H7 (cell line): ENCODE measurements at places on chromosomes 13 and 19.
A peak's percentile ranks its signal among the peaks of the same experiment; 100 is the strongest.

DNA sequence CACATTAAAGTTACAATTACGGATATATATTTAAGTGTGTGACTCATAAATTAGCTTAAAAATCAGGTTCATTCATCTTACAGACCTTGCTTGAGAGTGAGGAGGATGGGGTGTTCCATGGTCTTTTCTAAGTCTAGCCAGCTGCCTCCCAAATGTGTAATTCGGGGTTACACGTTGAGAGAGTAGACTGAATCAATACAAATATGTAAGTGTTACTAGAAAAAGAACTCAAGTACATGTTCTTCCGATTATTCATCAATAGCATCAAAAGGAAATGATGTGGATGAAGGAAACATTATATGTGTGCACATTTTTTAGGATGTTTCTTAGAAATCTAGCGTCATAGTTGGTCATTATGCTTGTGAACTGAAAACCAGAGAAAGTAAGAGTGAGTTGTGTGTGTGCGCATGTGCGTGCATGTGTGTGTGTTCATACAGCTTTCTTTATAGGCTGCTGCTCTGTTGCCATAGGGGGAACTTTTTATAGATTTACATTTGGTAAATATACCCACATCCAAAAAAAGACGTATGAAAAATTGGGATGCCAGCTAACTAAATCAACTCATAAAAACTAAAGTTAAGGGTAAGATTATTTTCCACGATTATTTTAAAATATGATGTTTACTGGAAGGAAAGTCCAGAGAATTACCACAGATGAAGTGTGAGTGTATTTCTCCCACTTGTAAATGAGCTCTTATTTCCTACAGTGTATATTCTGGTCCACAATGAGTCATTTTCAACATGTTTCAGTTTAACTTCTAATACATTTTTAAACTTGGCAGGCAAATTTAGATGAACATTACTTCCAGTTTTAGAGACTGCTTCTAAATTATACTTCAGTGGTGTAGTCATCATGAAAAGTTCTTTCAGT is 82.4 kb downstream of the PIBF1 start:
- no peak for DNase-seq

DNA sequence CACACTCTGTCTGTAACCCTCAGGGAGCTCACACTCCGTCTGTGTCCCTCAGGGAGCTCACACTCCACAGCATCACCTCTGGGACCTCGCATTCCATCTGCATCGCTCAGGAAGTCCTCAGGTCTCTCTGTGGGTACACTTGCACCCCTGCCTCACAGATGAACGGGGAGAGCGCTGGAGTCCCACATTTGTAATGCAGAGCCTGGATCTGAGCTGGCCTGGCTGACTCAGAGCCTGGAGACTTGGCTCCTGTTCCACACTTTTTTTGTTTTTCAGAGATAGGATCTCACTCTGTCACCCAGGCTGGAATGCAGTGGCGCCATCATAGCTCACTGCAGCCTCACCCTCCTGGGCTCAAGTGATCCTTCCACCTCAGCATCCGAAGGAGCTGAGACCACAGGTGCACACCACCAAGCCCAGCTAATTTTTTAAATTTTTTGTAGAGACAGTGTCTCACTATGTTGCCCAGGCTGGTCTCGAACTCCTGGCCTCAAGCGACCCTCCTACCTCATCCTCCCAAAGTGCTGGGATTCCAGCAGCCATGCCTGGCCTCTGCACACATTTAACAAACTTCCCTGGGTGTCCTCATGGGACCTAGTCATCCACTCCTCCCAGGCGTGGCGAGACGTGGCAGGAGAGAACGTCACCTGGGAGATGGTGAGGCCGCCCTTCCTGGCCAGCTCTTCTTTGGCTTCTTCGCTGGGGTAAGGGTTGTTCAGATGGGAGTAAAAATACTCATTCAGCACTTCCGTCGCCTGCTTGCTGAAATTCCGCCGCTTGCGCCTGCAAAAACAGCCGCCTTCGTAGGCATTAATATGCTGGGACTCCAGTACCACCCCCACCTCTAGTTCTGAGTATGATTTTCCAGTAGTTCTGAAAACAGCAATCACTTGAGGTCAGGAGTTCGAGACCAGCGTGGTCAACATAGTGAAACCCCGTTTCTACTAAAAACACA is 31.0 kb downstream of the CILP2 start:
- DNase-seq, result peak; percentile 28

DNA sequence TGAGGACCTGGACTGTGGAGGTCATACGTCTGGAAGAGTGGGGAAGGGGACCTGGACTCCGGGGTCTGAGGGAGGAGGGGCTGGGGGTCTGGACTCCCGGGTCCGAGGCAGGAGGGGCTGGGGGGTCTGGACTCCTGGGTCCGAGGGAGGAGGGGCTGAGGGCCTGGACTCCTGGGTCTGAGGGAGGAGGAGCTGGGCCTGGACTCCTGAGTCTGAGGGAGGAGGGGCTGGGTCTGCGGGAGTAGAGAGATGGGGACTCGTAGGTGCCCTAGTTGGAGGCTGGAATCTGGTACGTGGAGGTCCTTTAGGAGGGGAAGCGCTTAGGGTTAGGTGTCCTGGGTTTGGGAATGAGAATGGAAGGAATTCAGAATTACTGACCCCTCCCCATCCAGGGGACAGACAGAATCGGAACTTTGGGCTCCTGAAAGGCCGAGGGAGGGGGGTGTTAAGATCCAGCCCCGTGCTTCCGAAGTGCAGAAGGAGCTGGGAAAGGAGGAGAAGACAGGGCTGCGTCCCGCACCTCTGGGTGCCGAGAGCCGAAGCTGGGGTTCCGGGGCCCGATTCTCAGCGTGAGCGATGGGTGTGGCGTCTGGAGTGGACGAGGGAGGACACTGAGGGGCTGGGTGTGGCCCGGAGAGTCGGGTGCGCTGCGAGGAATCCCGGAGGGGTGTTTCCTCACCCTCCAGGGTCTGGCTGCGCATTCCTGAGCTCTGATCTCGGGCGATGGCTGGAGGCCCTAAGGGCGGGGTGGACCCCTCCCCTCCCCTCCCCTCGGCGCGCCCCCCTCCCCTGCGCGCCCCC is 608 bp downstream of the MYADM start:
- peak; percentile 85 for DNase-seq

- no peak for DNase-seq
Observed at GRCh38 chr13:110238818-110239195, 68.2 kb downstream of the COL4A1 start.

DNA sequence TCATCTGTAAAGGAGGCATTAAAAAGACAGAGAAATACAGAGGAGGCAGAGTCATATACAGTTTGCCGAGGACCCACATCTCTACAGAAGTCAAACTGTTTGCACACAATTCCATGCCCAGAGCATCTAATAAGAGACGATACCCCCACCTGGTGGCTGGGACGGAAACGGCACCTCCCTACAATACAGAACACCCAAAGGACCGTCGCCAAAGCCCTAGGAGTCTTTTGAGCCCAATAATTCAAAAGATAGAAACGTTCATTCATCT is 703 bp upstream of the PLEKHG2 start:
- peak; percentile 84 for DNase-seq

- no peak for DNase-seq
Observed at GRCh38 chr13:67299072-67299635, 69.0 kb upstream of the PCDH9 start.

DNA sequence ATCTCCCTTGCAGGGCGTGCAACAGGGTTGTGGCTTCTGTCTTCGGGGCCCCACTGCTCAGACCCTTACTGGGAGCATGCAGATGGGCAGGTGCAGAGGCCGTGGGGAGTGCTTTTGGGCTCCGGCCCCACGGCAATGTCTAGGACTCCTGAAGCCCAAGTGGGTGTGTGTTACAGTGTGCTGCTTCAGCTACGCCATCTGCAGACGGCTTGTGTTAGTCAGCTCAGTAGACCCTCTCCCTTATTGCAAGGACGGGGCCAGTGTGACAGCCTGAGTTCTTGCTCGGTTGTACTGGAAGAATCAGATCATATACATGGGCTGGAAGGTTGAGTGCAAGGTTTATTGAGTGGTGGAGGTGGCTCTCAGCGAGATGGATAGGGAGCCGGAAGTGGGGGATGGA is 39.3 kb downstream of the DNAJC3 start:
- no peak for DNase-seq

DNA sequence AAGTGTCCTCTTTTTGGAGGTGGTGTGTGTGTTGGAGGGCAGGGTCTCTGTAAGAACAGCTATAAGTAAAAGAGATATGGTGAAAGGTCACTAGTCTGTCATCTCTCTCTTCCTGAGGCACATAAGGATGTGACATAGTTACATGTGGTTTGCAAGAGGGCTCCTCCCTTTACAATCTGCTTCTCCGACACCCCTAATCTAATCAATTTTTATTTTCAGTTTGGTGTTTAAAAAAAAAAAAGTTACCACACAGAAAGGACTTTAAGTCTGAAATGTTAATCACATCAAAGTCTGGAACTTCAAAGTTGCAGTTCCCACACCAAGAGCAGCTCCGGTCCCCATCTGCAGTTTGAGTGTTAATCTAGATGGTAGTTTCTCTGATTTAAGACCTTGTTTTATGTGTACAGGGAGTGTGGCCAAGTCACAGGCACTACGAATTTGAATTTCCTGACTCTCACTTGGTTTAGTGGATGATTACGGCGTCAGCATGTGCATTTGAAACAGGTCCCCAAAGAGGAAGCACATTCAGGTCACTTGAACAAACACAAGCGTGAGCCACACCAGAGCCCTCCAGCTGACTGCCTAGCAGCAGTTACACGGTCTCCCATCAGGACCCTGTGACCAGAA is 53.1 kb downstream of the FOXO1 start:
- DNase-seq, result no peak

DNA sequence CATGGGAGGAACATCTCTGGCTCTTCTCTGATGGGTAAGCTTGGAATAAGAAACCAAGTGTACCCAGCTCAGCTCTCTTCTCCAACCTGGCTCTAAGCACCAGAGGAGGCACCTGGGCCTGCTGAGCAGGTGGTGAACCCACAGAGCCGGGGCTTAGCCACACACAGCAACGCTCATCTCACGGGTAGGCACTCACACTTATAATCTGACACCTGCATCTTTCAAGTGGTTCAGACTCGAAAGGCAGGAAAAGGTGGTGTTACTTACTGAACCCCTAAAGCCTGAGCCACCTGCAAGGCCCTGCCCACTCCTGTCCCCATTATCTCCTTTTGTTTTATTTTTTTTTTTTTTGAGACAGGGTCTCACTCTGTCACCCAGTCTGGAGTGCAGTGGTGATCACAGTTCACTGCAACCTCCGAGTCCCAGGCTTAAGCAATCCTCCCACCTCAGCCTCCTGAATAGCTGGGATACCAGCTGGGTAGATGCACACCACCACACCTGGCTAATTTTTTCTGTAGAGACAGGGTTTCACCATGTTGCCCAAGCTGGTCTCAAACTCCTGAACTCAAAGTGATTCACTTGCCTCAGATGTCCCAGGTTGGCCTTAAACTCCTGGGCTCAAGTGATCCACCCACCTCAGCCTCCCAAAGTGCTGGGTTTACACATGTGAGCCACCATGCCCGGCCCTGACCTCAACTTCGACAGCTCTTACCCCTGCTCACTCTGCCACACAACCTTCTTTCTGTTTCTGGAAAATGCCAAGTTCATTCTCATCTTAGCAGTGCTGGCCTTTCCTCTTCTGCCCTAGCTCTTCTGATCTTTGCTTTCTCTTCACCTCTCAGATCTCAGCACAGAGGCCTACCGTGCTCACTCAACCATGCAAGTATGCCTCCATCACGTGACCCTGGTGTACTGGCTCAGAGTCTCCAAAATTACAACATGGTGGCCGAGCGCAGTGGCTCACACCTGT is 9.7 kb downstream of the FBXL12 start:
- DNase-seq, result no peak

- peak; percentile 83 for DNase-seq
Observed at GRCh38 chr19:13979244-13979615, 26.9 kb downstream of the RFX1 start.

GRCh38 chr19:30473334-30473867 is 101.2 kb downstream of the ZNF536 start:
- DNase-seq, result no peak

GRCh38 chr13:68509734-68510621 is 1279.8 kb upstream of the PCDH9 start:
- DNase-seq, result no peak

DNA sequence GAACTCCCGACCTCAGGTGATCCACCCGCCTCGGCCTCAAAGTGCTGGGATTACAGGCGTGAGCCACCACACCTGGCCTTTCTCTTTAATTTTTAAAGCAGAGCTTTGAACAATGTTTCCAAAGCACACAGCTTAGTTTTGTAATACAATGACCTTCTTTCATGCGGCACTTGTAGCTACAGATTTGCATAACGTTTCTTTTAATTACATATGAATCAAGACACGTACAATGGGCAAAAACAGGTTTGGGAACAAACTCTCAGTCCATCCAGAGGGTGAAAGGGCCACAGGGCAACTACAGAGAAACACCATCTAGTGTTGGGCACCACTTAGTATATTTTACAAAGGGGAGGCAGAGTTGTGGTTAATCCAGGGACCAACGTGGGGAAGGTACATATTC is 19.0 kb upstream of the S1PR4 start:
- peak; percentile 50 for DNase-seq

DNA sequence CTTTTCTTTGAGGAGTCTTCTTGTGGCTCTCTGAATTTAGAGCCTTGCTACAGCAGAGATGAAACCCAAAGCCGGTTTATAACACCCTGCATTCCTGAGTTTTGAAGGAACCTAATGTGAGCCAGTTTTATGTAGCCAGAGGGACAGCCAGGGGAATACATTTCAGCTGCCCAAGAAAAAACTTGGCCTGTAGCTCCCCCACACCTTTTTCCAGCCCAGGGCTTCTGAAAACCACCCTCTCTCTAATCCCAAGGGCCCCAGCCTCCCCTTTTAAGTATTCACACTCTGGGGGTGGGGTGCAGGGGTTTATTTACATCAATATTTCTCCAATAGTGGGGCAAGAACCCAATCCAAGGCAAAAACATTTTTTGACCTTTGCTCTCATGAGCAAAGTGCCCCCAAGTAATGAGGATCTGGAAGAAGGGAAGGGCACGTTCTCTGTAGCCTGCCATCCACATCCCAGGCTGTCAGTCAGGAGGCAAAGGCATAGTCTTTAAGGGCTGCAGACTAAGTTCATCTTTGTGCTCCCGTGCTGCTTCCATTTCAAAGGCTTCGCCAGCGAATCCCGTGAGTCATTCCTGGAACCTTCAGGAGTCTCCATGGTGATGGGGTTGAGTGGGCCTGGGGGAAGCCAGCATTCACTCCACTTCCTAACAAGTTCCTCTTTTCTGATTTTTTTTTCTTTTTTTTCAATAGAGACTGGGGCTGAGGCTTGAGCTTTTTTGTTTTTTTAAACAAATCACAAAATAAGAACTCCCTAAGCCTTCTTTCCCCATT is 33.2 kb upstream of the MEDAG start:
- DNase-seq, result peak; percentile 78

- DNase-seq, result no peak
Observed at GRCh38 chr13:79799059-79799867, 318.3 kb downstream of the NDFIP2 start.

DNA sequence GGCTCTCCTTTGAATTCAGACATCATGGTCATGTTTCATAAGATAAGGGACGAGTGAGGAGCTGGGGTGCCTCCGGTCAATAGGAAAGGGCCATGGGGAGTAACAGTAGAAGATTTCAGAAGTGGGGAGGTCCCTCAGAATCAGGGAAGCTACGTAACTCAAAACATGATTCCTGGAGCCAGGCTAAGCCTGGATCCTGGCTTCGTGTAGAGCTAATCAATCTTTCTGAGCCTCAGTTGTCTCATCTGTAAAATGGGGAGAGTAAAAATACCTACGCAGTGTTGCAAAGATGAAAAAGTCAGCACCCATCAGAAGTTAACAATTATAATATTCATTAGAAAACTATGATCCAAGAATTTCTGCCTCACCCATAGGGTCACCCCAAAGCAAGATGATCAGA is 106.5 kb downstream of the CACNA1A start:
- DNase-seq, result no peak
